ENCODE measurements at places on chromosomes 3 and 15. TPM values are rescaled to one million over a fixed set of nuclear protein-coding genes. Genes with fewer than 3 reads are reported as not detected.
A peak's percentile ranks its signal among the peaks of the same experiment; 100 is the strongest.

Gene WNT7A
- total RNA-seq: 0.04 TPM

DNA sequence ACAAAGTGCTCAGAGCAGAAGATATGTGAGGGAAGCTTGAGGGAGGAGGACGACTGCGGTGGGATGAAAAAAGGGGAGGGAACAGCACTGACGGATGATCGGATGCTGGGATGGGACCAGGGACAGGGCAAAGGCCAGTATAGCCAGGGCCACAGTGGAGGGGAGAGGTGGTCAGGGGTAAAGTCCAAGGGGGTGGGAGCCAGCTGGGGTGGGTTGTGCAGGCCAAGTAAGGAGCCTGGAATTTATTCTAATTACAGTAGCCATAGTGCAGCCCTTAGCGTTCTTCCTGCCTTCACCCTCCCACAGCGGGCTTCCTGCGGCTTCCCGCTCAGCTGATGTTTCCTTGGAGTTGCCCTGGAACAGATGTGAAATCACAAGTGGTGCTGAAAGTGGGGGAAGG is 7.6 kb upstream of the APEH start:
- peak; percentile 42 for DNase-seq

GRCh38 chr3:105996781-105997180 is 128.0 kb upstream of the CBLB start:
- no peak for DNase-seq

Gene C15orf62
- total RNA-seq: 0.08 TPM

GRCh38 chr15:85402195-85402881 is 21.9 kb downstream of the AKAP13 start:
- no peak for DNase-seq
